ENCODE measurements at places on chromosomes 11 and 22.

GRCh38 chr11:129694538-129694937 is 121.1 kb upstream of the TMEM45B start:
- DNase-seq: no peak

DNA sequence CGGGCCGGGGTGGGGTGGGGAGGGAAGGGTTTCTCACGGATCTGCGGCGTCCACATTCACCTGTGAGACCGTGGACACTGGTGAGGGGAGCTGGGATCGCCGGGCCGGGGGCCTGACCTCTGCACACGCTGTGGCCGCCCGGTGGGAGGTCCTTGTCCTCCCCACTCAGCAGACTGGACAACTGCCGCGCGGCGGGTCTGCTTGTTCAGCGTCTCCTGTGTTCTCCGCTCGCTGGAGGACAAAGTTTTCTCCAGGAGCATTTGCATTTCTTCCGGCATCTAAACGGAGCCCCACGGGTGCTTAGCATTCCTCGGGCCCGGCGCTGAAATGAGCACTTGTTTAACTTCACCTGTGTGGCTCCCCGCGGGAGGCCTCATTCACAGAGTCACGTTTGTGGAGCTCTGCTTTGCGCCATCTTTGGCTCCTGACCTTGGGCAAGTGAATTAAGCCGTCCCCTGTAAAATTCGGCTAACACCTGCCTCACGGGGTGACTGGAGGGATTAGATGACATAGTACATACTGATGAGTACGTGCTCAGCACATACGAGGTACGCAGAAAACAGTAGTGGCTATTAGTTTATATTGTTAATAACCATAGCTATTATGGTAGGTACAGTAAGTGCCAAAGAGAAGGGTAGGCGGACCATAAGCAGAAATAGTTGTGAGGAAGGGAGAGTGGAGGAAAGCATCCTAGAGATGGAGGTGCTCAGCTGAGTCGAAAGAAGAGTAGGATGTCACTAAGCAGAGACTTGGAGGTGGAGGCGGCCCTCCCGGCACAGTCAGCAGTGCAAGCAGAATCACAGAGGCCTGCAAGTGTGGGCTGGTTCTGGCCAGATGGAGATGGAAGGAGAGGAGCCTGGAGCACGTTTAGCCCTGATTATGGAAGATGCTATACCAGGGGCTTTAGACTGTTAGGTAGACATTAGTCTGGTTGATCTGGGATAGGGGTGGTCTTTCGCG is 885 bp downstream of the TRMU start:
- DNase-seq: no peak

- DNase-seq: no peak
Measured at GRCh38 chr11:27356624-27357222, 6.3 kb downstream of the CCDC34 start.

- no peak for DNase-seq
Measured at GRCh38 chr11:119085437-119085847, 761 bp downstream of the HMBS start.

DNA sequence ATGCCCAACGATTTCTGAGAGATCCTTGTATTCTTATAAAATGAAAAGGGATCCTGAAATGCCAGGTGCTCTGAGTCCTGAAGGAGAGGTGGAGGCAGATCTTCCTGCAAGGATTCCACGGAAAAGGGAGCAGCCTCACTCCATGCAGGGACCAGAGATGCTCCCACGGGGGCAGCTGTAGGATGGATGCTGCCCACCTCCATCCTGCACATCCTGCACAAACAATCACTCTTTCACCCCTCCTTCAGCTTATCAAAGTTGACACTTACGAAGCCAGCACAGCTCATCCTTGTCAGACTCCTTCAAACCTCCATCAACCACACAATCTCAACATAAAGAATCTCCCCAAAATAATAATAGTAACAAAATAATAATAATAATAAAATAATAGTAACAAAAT is 119.1 kb downstream of the GGTLC2 start:
- DNase-seq: no peak

Data from NCI-H526 treated with DMSO at 0.1 percent for 48 hours (cell line).